ENCODE measurements at places on chromosomes 7 and 10.

GRCh38 chr10:73899423-73899822, 11.5 kb upstream of the PLAU start:
- no peak for DNase-seq

- DNase-seq = no peak
These were observed 70.3 kb downstream of the PARP12 start for GRCh38 chr7:139992353-139993044.

DNA sequence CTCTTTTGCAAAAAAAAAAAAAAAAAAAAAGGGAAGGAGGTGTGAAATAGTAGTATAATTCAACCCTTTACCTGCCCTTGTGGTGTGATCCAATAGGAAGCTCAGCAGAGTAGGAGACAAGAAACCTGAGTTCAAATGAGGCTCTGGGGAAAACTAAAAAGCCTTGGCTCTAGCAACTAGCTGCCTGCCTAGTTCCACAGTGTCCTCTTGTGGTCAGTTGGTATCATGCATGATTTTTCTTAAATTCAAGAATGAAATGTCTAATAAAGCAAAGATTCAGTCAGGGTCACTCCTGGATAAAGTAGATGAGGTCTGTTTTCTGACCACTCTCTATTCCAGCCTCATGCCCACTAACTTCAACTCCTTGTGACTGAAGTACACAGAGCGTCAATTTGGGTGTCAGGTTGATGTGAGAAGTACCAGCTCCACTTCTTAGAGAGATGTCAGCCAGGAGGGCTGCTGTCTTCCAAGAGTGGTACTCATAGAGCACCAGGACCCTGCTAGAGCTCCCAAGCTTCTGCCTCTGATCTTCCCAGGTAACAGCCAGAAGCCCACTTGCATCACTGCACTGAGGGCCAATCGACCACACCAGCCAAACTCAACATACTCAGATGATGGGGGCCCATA, 10.5 kb downstream of the LSM5 start:
- DNase-seq = no peak

DNA sequence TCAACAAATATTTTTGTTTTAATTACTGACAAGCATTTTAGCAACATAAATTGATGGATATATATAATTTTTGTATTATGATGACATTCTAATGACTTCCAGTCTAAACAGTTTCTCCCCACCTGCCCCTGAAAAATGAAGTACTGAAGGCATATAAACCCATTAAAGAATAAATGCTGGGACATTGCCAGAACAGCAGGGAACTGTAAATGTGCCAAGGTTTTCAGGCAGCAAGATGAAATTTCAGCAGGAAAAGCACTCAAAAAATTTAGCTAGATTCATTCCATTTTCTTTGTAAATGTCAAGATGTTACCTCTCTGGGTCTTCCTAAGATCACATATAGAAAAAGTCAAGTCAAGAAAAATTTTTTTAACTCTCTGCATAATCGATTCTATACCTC, 11.0 kb upstream of the TLL2 start:
- no peak for DNase-seq

GRCh38 chr7:109751241-109751640, 1181.6 kb downstream of the DNAJB9 start:
- no peak for DNase-seq

DNA sequence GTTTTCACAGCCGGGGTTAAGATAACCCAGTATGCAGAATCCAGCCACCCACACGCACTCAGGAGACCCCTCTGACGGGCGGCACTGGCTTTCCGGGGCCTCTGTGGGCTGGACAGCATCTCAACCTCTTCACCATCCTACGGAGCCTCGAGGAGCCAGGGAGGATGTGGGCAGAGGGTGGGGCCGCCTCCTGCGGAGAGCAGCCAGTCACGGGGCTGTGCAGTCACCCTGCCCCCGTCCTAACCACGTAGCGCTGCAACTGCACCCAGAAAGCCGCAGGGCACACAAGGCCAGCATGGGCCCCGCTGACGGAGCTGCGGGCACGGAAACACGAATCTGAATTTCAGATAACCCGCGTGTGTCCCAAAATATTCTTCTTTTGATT, 270.3 kb downstream of the ELFN1 start:
- DNase-seq = no peak

- no peak for DNase-seq
These were observed 624 bp upstream of the ZNF783 start for GRCh38 chr7:149261316-149261828.

DNA sequence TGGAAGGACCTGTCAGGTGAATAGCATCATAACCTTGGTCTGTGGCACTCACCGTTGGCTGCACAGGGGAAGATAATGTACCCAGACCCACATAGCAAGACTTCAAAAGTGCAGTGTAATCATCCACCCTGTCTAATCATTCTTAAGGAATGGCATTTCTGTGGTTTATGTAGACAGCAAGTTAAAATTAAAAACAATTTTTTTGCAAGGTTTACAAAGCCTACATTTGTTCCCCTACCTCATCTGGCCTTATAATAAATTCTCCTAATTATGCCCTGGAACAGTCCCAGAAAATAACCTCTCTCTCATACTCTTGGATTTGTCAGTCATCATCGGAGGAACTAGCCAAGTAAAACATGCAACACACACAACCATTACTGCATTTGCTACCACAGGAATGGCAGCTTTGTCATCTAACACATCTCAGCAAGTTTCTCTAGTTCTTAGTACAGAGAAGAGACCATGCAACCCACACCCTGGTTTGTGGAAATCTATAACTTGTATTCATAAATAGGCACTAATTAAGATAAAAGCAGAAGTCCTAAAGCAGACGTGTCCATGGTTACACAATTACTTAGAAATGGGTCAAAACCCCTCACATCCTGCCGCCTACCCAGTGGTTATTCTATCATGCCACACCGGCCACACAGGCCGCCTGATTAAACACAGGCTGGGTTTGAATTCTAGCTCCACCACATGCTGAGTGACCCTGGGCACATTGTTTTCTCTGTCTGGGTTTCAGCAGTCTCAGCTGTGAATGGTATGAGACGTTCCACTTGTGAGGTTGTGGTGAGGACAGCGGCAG, 19.1 kb downstream of the ABLIM1 start:
- peak; percentile 98 for DNase-seq

GRCh38 chr7:48786951-48787350, 137.4 kb upstream of the CDC14C start:
- DNase-seq = no peak

GRCh38 chr7:141301544-141301943, 227.7 kb downstream of the TMEM178B start:
- DNase-seq = no peak
